ENCODE measurements at places on chromosomes 3 and 15. TPM values are rescaled to one million over a fixed set of nuclear protein-coding genes. Genes with fewer than 3 reads are reported as not detected.

PARP9 gene
- 70.1 TPM for total RNA-seq

CCR1 gene
- 0.19 TPM for total RNA-seq

MYO5C gene
- 1.0 TPM for total RNA-seq

ADPGK gene
- 51.0 TPM for total RNA-seq

PLA2G4F gene
- total RNA-seq: not detected

KLHL40 gene
- total RNA-seq: not detected

PRRT3 gene
- total RNA-seq: 6.7 TPM

WNT7A gene
- 0.14 TPM for total RNA-seq

SACM1L gene
- 61.8 TPM for total RNA-seq

GOLGA8S gene
- total RNA-seq: 0.23 TPM

TOMM70 gene
- 47.2 TPM for total RNA-seq

CD200R1 gene
- total RNA-seq: 2.4 TPM

CHRFAM7A gene
- total RNA-seq: not detected

ARGFX gene
- total RNA-seq: not detected

SH3GL3 gene
- total RNA-seq: not detected

TGM5 gene
- total RNA-seq: 0.45 TPM

ALDH1L1 gene
- 0.34 TPM for total RNA-seq

GABRB3 gene
- total RNA-seq: not detected

RAB43 gene
- total RNA-seq: 57.4 TPM

KIF15 gene
- total RNA-seq: 39.5 TPM

MEX3B gene
- total RNA-seq: 1.2 TPM

LRTM1 gene
- not detected for total RNA-seq

CCR2 gene
- not detected for total RNA-seq

SETD5 gene
- total RNA-seq: 158 TPM

C3orf85 gene
- total RNA-seq: not detected

SAMD7 gene
- not detected for total RNA-seq

EOMES gene
- total RNA-seq: 1.7 TPM

FAM81A gene
- 0.09 TPM for total RNA-seq

ZNF774 gene
- total RNA-seq: 0.50 TPM

MITF gene
- total RNA-seq: not detected

ERC2 gene
- total RNA-seq: 0.58 TPM

SCAANT1 gene
- total RNA-seq: not detected

PIAS1 gene
- 43.6 TPM for total RNA-seq

FOXP1 gene
- total RNA-seq: 119 TPM

WDR72 gene
- total RNA-seq: not detected

ZKSCAN7 gene
- 0.97 TPM for total RNA-seq

ACSBG1 gene
- not detected for total RNA-seq

WDR93 gene
- total RNA-seq: not detected

SNX33 gene
- total RNA-seq: 4.0 TPM

LRRC3B gene
- not detected for total RNA-seq

TMEM115 gene
- 15.1 TPM for total RNA-seq

HRG gene
- not detected for total RNA-seq

NOX5 gene
- total RNA-seq: 0.23 TPM

FAM227B gene
- 3.0 TPM for total RNA-seq

TNNC1 gene
- 8.4 TPM for total RNA-seq

AGBL1 gene
- total RNA-seq: not detected

CASR gene
- total RNA-seq: not detected

GJD2 gene
- total RNA-seq: not detected

TM6SF1 gene
- 2.6 TPM for total RNA-seq

PARP3 gene
- 17.0 TPM for total RNA-seq

CCR8 gene
- total RNA-seq: 0.53 TPM

TICRR gene
- 22.8 TPM for total RNA-seq

SLITRK3 gene
- total RNA-seq: not detected

LTF gene
- total RNA-seq: not detected

GABRA5 gene
- not detected for total RNA-seq

ANKDD1A gene
- 8.9 TPM for total RNA-seq

RHCG gene
- total RNA-seq: not detected

C2CD4B gene
- 0.16 TPM for total RNA-seq
